ENCODE measurements at places on chromosomes 7 and 10.

DNA sequence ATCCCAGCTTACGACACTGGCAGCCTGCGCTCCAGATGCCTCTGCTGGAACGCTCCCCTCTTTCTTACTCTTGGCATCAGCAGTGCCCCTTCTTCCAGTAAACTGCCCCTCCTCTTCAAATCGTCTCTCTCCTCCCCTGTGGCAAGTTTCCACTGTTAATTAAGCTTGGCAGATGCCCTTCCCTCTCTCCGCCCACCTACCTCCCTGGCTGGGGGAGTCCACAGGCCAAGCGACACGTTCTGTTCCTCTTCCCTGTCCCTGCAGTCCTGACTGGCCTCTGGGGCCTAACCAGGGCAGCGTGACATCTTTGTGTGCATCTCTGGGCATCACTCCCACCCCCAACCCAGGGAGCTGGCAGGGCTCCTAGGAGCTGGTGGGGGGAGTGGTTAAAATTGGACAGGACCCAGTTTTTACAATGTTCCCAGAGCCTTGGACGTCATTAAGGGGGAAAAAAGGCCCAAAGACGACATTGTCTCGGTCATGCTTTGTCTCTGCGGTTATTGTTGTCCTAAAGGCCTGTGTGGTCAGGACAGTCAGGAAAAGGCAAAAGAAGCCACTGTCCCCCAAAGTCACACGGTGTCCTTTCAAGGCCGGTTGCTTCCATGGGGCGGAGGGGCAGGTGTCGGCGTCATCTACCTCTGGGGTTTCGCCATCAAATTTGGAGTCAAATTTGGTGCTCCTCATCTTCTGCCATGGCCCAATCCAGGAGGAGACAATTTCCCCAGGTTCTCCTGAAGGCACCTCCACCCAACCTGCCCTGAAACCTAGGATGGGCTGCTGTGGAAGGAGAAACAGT, 54.2 kb downstream of the DLG5 start:
- DNase-seq = no peak

- DNase-seq = no peak
Observed at GRCh38 chr10:59869594-59869940, 36.8 kb downstream of the CCDC6 start.

DNA sequence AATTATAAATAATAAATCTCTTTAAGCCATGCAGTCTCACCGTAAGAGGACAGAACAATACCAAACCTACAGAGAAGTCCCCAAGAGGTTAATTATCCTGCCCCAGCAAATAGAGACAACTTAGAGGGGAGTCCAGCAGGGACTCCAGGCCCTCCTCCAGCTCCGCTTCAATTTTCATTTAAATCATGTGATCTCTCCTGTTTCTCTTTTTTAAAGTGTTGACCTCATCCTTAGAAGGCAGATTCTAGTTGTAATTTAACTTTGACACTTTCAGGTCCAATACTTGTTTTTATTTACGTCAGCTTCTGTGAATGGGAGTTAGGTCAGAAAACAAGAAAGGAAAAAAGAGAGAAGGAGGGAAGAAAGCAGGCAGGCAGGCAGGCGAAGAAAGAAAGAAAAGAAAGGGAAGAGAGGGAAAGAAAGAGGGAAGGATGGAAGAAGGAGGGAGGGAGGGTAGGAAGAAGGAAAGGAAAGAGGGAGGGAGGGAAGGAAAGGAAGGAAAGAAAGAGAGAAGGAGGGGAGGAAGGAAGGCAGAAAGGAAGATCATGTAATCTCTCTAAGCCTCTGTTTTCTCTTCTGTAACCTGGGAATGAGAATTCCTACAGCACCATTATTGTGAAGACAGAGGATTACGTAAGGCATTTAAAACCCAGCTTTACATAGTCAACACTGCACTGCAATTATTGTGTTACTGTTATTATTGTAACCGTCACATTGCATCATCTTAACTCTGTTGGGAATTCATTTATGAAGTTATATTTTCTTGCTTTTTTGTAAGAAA, 227.7 kb downstream of the SKIDA1 start:
- no peak for DNase-seq

DNA sequence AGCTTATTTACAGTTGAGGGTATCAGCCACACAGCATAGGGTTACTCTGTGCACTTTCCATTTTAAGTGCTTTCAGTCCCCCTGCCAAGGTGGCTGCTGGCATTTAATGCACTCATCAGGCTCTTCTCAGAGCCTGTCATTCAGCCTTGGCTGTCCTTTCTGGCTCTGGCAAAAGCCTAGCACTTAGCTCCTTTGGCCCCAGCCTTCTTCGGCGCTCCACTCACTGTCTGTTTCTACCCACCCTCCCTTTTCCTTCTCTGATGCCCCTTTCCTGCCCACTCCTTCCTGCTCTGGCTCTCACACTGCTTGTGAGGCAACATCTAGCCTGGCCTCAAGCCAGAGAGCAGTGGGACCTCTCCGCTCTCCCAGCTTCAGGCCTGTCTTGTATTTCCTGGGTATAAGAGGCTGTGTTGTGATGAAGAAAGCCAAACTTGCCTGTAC, 60.2 kb downstream of the WIPF3 start:
- DNase-seq = no peak

GRCh38 chr10:107129000-107129399, 35.5 kb downstream of the SORCS1 start:
- DNase-seq = no peak

- DNase-seq = no peak
Observed at GRCh38 chr7:40310258-40310657, 175.5 kb downstream of the SUGCT start.

DNA sequence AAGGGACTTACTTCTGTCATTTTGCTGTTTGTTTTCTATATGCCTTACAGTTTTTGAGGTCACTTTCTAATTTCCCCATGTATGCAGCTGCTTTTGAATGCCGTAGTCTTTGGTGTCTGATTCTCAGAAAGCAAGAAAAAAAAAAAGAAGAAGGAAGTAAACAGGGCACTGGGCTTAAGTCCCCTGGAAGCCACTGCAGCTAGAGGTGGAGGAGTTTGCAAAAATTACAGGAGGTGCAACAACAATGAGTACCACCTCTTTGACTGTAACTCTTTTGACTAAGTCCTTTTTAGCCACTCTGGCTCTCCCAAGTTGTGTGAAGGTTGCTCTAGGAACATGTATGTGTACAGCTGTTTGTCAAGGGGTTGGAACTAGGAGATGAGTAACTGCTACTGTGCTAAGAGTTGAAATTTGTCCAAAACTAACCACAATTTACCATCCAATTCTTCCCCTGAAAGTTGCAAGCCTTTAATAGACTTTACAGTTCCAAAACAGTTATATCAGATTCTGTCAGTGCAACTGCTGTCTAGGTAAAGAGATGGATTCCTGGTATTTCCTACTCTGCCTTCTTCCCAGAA, 588.0 kb upstream of the LRRN3 start:
- DNase-seq = no peak

DNA sequence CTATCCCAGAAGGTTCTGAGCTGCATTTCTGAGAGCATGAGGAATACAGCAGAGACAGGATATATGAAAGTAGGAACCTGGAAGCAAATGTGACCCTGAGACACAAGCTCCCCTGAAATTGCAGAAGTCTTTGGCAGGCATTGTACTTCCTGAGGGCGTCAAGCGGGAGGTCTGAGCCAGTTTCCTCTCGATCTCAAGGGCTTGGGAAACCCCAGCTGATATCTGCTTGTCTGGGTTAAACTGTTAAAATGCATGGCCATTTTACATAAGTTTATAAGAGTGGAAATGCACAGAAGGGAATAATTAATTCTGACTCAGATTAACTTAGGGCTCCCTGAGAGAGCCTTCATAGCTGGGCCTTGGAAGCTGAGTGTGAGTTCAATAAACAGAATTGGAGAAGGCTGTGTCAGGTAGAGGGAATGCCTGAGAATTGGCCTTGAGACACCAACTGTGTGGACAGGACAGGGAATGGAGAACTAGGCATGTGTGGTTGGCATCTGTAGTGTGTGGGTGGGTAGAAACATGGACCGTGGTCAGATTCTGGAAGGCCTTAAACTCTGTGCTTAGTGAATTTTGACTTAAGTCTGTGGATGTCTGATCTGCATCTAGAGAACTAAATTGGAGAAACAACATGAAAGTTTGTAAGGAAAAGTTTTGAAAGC, 53.3 kb downstream of the WIPF3 start:
- no peak for DNase-seq

- DNase-seq = no peak
Observed at GRCh38 chr7:74074770-74075169, 8.8 kb upstream of the LIMK1 start.

- no peak for DNase-seq
Observed at GRCh38 chr10:97383159-97383558, 18.0 kb downstream of the RRP12 start.

GRCh38 chr10:24681572-24682088, 42.1 kb downstream of the ARHGAP21 start:
- DNase-seq = no peak

- DNase-seq = no peak
Observed at GRCh38 chr7:134690016-134690415, 43.4 kb downstream of the BPGM start.

DNA sequence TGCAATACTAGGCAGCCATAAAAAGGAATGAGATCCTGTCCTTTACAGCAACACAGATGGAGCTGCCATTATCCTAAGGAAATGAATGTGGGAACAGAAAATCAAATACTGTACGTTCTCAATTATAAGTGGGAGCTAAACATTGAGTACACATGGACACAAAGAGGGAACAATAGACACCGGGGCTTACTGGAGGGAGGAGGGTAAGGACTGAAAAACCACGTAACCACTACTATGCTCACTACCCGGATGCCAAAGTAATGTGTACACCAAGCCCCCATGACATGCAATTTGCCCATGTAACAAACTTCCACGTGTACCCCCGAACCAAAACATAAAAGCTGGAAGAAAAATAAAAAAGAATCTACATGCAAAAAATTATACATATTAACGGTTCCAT, 587.0 kb downstream of the PARD3 start:
- DNase-seq = no peak

- DNase-seq = peak; percentile 92
Observed at GRCh38 chr10:63133056-63133820, at the start of gene NRBF2. TSS of gene NRBF2 (plus strand) at chr10:63133328. CDS start at chr10:63133471, 143 bp downstream.

DNA sequence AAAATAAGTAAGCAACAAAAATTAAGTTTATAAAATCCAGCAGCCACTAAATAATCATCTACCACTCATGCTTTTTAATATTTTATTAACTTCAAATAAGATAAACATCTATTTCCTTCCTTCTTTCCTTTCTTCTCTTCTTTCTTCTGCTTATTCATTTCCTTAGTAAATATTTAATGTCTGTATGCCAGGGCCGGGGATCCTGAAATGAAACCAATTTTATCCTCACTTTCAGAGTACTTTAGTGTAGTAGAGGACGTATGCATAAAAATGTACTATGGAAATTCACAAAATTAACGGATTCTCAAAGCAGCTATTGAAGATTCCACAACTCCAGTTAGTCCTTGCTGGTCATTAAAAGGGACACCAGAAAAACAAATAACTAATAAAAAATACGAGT, 224.7 kb downstream of the VTI1A start:
- DNase-seq = no peak

- no peak for DNase-seq
Observed at GRCh38 chr7:138396251-138397070, 63.6 kb upstream of the TRIM24 start.

Measured in central memory CD8-positive, alpha-beta T cell (primary cell).